ENCODE measurements at places on chromosomes 5 and 9.

DNA sequence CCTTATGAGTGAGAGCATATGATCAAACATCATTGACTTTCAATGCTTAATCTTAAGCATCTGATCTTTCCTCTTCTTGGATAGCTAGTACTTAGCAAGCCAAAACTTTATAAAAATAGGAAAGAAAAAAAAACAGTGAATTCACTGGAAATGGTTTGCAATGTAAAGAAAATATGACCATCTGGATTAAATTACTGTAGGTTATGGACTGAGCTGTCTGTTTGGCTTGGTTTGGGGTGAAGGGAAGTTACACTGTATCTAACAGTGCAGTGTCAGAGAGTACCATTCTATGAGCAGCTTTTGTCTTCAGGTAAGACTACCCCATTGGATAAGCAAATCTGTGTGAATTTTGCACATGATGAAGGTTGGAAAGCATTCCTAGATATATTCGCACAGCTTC is 151.4 kb downstream of the TLE1 start:
- DNase-seq, result no peak

- no peak for DNase-seq
Observed at GRCh38 chr9:35675732-35676392, 2.1 kb downstream of the CA9 start.

DNA sequence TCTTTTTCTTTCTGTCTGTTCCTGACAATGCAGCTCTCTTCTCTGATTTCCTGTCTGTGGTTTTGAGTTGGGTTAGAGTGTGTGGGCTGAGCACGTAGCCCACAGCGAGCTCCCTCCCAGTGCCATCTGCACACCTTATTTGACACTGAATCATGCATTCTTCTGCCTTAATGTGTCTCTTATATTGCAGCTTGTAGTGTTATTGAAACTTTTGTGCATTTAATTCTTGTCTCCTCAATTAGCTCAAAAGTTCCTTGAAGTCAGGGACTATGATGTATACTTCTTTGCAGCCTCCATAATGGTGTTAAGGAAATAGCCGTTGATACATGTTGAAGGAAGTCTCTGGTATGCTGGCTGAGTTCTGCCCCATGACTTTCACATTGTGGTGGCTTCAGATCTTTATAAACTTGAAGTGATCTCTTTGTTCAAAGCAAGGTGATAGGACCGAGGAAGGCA is 576.2 kb upstream of the CLINT1 start:
- peak; percentile 40 for DNase-seq

DNA sequence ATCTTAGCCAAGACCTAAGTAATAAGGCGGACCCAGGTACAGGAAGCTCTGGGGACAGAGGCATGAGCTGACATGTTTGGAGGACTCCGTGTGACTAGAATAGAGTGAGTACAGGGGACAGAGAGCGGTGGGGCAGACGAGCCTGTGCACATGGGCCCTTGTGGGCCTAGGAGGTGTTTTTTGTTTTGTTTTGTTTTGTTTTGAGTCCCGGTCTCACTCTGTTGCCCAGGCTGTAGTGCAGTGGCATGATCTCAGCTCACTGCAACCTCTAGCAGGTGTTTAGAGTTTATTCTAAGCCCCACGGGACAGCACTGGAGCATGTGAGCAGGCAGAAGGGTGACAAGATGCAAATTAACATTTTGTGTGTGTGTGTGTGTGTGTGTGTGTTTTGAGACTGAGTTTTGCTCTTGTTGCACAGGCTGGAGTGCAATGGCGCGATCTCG is 3.1 kb upstream of the EEIG1 start:
- DNase-seq, result peak; percentile 89

DNA sequence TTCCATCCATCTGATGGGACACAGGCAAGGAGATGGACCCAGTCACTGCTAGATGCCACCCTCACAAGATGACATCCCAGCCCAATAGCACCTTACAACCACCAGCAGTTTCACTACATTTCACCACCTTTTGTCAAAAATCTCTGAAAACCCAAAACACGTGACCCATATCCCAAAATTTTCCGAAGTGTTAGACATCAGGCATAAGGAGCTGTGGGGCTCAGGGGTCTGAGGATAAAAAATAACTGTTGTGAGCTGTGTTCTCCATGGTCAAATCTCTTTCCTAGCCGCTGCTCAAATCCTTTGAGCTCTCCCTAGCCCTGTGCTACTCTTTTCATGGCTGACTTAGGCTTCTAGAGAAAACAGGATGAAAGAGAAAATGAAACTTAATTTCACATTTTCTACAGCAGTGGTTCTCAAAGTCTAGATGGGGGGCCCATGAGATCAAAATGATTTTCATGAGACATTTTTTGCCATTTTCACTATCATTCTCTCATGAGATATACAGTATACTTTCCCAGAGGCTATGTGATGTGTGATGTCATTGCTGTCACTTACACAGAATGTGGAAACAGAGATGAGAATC is 40.7 kb downstream of the TIMD4 start:
- DNase-seq, result no peak

DNA sequence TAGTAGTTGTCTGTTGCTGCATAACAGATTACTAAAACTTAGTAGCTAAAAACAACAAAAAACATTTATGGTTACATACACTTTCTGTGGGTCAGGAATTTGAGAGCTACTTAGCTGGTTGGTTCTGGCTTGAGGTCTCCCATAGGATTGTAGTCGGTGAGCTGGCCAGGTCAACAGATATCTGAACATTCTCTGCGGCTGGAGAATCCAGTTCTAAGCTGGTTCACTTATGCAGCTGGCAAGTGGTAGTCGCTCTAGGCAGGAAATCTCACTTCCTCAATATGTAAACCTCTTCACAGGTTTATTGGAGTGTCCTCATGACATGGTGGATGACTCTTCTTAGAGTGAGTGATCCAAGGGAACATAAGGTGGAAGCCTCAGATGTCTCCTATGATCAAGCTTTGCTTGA is 65.7 kb upstream of the TNFAIP8 start:
- peak; percentile 61 for DNase-seq

- no peak for DNase-seq
Observed at GRCh38 chr9:26361010-26361409, 531.6 kb downstream of the CAAP1 start.

DNA sequence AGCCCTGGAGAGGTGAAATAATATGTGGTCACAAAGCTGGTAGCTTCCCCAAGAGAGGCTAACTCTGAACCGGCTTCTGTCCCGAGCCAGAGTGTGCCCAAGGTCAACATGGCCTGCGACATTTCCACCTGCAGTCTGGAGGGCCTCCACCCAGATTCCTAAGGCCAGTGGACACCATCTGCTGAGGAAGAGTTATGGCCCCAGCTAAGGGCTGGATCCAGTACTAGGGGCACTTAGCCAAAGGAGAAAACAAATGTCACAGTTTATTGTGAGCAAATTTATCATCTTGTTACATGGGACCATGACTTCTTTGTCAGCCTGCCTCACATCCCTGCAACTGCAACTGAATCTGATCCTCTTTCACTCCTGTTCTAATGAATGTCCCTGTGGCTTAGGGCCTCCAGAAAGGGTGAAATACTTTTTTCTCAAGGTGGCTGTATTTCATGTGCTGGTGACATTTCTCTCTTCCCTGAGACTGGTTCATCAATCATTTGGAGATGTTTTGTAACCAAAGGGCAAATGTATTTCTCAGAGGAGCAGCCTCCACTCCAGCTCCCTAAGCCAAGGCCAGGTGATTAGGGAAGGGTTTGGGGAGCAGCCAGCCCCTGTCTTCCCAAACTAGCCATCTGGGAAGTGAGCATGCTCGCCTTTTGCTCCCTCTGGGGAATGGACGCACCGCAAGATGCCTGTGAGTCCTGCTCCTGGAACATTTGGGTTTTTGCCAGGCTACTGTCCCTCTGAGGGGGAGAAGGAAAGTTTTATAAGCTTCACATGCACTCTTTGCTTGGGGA is 148.3 kb downstream of the CMYA5 start:
- no peak for DNase-seq

DNA sequence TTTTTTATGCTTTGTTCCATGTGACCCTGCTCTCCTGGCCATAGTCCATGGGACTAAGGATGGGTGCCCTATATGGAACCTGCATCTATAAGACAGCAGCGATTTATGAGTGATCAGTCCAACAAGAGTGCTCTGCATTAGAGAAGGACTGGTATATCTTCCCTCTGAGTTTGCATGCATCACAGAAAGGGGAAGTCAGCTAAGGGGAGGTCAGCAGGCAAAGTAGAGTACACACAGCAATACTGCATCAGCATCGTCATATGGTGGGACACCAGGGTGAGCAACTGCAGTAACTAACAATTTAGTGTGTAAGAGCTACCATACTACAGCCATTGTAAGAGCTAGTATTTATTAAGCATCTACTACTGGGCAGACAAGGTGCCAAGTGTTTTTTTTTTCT is 311.3 kb downstream of the NDUFS4 start:
- no peak for DNase-seq

GRCh38 chr5:83983852-83984251 is 263.2 kb upstream of the HAPLN1 start:
- no peak for DNase-seq

- no peak for DNase-seq
Observed at GRCh38 chr9:89430995-89431394, 66.9 kb downstream of the SEMA4D start.

DNA sequence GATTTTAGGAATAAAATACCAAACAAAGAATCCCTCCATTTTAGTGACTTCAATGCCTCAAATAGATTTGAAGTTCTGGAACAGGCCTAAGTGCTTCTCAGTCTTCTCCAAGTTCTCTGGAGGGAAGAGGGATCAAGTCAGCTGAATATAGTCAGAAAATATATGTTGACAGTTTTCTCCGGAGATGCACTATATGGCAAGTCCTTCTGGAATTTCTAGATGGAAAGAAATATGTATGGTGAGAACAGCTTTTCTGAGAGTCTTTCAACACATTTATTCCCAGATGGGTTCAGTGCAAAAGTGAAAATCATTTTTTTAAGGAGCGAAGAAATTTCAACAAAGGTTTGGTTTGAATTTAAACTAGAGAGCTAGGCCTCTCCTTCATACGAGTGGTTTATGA is 317.4 kb upstream of the SLC30A5 start:
- no peak for DNase-seq

GRCh38 chr5:97297063-97297703 is 114.1 kb upstream of the RIOK2 start:
- DNase-seq, result no peak

DNA sequence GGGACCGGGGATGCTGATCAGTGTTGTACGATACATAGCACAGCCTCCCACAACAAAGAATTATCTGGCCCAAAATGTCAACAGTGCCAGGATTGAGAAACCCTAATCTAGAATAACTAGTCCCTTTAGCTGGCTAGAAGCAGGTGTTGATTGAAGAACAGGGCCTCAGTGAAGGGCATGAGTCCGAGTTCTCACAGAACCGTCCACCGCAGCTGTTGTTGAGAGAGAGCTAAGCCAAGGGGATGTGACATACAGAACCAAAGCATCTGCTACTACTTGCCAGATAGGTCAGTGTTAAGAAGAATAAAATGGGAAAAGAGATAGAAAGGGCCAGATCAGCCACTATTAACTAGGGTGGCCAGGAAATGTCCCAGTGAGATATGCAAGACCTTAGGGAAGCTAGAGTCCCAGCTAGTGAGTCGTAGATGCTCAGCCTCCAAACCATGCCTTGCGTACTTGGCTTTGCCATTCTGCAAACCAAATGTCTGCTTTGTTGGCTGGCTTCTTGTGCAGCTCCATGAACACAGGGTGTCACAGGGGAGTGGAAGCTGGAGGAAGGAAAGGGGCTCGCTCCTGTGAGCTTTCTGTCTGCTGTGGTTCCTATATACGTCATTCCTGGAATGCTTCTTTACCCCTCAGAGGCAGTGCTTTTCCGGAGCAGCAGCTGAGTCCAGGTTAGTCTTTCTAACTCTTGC is 68.9 kb downstream of the FBXO38 start:
- DNase-seq, result no peak

GRCh38 chr5:36239370-36240293 is 2.1 kb downstream of the NADK2 start:
- no peak for DNase-seq

GRCh38 chr9:17854487-17854886 is 275.6 kb downstream of the SH3GL2 start:
- no peak for DNase-seq

- no peak for DNase-seq
Observed at GRCh38 chr5:15645381-15646160, 145.6 kb downstream of the FBXL7 start.

DNA sequence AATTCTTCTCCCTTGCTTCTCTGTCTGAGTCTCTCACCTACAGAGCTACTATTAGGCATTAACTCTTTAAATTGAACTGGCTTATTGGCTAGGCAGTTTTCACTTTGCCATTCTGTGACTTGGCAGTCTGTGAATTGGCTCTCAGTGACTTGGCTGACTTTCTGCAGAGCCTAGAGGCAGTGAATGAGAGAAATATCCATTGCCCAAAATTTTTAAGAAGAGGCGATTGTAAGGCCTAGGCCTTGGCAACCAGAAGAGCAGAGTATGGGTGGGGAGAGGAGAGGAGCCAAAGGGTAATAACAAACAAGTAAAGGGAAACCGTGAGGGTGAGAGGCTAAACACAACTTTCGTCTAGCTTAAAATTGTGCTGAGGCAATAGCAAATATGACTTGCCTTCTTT is 176.7 kb downstream of the PRR16 start:
- DNase-seq, result no peak

DNA sequence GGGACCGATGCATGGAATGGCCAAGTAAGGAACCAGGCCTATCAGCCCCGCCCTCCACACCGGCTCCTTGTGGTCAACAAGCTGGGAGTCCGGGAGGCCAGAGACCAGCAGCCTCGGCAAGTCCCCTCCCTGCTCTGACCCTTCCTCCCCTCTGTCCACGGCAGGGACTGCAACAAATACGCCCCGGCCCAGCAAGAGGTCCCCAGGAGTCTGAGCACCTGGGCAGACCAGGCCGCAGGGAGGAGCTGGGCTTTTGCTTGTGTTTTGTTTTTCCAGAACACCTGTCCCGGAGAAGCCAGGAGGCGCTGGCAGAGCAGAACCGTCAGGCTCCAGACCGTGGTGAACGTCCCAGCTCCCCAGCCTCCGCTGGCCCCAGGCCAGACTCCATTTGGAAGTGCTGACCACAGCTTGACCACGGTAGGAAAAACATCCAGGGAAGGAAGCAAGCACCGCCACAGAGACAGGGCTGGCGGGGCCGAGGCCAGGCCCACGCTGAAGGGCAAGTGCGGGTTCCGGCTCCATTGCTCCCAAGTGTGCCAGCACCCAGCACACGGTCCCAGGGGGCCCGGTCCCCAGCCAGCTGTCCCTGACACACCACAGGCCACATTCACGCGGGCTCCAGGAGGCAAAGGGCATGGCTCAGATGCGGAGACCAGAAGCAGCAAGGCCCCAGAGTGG is 56.7 kb downstream of the VAV2 start:
- no peak for DNase-seq

- DNase-seq, result no peak
Observed at GRCh38 chr5:1973391-1974013, 90.8 kb upstream of the IRX4 start.

Measured in naive B cell (primary cell).